AG04450 (cell line): ENCODE measurements at places on chromosomes 2 and 18.

GRCh38 chr18:32299484-32299883 lies 109.6 kb downstream of the MEP1B start:
- DNase-seq: no peak

GRCh38 chr2:238380336-238380735 lies 46.4 kb upstream of the ASB1 start:
- no peak for DNase-seq

GRCh38 chr2:224145751-224146355 lies 106.8 kb upstream of the SERPINE2 start:
- no peak for DNase-seq

DNA sequence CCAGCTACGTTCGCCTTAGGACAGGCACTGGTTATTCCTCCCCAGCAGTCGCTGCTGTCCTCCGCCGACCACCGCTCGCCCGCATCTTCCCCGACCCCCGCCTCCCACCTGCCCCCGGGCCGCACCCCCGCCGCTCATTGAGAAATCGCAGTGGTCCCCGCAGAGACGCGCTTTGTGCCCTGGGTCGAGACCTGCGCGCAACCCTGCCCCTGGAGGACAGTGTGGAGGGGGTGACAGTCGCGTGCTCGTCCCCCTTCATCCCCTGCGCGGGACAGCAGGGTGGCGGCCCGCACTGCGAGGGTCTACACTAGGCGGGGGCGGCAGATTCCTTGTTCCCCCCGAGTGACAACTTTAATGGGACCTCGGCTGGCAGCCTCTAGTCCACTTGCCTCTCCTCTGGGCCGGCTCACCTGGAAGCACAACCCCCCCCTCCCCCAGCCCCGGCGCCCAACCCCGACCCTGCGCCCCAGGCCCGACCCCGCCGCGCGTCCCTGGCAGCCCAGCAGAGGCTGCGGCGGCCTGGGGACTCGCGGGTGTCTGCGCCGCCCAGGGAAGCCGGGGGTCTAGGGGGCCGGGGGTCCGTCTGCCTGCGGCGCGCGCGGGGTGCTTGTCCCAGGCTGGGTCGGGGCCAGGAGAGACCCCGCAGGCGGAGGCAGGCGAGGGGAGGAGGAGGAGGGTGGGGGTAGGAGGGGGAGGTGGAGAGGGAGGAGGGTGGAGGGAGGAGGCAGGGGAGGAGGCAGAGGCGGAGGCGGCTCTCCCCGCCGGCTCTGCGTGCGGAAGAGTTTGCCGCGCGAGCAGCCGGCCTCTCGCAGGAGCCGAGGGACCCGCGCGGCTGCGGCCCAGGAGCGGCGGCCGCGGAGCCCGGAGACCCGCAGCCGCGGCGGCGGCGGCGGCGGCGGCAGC lies at the start of gene NPAS2:
TSS of gene NPAS2 (plus strand) at position 770 of the 903 bp plus-strand sequence. CDS start 84,616 bp downstream, outside the sequence.
- DNase-seq: no peak

- DNase-seq: no peak
Measured at GRCh38 chr2:206192157-206192556, 32.5 kb downstream of the EEF1B2 start.

DNA sequence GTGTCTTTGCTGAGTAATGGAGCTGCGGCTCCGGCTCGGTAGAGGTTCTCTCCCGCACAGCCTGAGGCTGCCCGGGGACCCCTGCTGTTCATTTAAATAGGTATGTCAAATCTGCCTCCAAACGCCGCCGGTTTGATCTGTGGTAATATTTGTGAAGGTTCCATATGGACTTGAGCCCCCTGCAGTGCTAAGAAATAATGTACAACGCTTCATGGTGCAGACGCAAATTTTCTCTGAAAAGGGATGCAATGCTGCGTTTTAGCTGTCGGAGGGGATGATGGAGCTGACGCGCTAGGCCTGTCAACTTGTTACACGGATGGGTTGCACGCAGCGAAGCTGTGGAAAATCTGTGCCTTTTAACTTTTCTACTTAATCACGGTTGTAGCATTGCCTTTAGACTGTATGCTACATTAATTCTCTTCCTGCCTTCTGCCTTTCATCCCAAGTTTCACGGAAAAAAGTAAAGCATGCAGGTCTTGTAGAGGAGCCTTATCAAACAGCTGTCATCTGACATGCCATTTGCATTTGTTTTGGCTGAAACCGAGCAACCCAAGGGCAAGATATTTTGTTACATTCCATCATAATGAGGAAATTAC lies 43.2 kb downstream of the MRPS9 start:
- no peak for DNase-seq

- no peak for DNase-seq
Measured at GRCh38 chr2:166432331-166432730, 56.6 kb upstream of the SCN9A start.

GRCh38 chr18:51527826-51528225 lies 330.3 kb upstream of the MEX3C start:
- DNase-seq: no peak

GRCh38 chr2:233142355-233142897 lies 82.3 kb downstream of the INPP5D start:
- DNase-seq: no peak

DNA sequence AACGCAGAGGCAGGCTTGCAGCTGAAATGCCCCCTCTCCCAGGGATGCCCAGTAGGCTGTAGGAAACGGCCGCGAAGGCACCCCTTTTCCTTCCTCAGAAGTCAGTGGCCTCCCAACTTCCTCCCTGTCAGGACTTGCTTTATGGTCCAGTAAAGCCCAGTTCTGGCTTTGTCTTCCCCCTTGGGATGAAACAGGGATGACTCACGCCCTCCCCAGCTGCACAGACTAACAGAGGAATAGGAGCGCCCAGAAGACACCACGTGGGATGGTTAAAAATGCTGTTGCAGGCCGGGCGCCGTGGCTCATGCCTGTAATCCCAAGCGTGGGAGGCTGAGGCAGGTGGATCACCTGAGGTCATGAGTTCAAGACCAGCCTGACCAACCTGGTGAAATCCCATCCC lies 6.9 kb downstream of the CREG2 start:
- peak; percentile 15 for DNase-seq

DNA sequence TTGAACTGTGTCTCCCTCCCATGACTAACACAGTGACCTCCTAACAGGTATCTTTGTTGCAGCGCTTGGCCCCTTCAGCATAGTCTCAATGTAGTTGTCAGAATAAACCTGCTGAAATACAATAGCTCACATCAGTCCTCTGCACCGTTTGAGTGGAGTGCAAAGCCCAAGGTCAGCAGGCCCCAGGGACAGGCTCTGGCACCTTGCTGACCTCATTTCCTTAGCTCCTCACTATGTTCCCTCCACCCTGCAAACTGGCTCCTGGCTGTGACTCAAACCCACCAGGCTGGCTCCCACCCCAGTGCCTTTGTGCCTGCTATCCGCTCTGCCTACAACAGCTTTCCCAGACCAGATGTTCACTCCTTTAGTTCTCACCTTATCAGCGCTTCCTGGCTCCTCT lies 146.7 kb downstream of the LRATD1 start:
- no peak for DNase-seq

DNA sequence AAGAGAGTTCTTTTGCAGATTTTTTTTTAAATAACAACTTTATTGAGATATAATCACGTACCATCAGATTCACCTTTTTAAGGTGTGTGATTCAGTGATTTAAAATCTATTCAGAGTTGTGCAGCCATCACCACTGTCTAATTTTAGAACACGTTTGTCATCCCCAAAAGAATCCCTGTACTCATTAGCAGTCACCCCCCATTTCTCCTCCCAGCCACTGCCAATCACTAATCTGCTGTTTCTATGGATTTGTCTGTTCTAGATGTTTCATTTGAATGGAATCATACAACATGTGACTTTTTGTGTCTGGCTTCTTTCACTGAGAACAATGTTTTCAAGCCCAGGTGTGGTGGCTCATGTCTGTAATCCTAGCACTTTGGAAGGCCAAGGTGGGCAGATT lies 55.4 kb upstream of the RAPH1 start:
- no peak for DNase-seq

DNA sequence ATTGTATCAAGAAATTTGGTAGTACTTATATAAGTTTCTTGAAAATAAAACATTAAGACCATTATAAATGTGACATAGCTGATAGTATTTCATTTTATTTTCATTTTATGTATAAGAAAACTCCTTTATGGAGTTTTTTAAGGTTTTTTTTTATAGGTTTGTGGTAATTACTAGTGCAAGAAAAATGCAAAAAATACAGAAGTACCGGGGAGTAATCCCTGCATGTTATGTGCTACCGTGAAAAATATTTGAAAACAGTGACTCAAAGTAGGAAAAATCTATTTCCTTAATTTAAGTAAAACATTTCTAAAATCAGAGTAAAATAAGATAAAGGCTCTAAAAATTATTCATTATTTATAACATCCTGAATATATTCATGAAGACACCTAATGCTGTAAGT lies 21.6 kb downstream of the ZSWIM2 start:
- DNase-seq: no peak

GRCh38 chr2:109129356-109129920 lies 433 bp downstream of the SH3RF3 start:
- DNase-seq: no peak

DNA sequence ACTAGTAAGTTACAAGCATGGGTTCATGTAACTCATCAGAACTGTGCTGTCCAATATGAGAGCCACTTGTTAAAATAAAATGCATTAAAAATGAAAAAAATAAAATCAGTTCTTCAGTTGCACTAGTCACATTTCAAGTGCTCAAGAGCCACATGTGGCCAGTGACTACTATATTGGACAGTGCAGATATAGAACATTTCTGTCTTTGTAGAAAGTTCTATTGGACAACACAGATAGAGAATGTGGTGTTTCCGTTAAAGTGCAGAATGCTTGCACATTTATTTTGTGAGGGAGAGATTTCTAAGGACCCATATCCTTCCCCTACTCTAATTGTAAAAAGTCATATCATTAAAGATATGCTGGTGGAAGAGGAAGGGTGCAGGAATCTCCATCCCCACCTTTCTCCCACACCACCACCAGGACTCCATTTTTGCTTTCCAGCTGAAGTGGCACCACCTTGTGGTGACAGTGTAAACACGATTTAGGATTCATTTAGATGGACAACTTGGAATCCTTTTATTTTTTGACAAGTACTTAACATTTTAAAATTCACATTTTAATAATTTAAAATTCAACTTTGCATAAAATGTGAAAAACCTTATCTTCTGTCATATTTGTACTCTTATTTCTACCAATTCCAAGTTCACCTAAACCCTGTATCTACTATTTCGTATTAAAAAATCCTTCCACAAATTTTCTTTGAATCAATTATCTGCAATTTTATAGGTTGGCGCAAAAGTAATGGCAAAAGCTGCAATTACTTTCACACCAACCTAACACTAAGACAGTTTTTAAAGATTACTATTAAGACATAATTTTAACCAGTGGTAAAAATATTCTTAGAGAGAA lies 9.4 kb upstream of the CD302 start:
- DNase-seq: no peak

- no peak for DNase-seq
Measured at GRCh38 chr2:54499661-54500060, 43.5 kb downstream of the SPTBN1 start.

DNA sequence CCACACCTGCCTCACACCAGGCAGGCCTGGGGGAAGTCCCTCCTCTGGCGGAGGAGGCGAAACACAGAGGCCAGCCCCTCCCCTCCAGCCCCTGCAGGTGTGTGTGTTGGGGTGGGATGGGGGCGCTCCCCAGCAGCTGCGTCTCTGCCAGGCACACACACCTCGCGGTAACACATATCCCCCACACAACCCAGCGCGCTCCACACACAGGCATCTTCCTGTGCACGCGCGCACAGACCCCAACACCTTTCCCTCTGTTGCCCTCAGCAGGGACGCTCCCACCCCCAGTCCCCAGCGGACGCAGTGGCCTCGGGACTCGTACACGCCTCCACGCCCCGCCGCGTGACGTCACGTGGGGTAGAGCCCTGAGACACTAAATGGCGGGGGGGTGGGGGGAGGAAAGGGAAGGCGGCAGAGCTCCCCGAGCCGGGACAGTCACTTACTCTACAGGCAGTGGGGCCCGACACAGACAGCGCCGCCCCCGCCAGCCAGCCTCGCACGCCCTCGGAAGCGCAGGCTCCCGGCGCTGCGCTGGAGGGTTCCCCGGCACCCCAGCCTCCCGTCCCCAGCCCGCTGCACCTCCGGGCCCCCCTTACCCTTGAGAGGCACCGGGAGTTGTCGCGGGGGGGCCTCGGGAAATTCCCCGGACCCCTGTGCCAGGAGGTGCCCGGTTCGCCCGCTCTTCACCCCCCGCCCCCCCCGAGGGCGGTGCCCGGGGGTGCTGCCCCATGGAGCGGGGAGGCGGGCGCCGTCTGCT lies at the start of gene WNT10A:
TSS of gene WNT10A (plus strand) at position 751 of the 757 bp plus-strand sequence. CDS start 144 bp downstream, outside the sequence.
- no peak for DNase-seq

- no peak for DNase-seq
Measured at GRCh38 chr2:173766537-173767289, 198.5 kb downstream of the SP3 start.

DNA sequence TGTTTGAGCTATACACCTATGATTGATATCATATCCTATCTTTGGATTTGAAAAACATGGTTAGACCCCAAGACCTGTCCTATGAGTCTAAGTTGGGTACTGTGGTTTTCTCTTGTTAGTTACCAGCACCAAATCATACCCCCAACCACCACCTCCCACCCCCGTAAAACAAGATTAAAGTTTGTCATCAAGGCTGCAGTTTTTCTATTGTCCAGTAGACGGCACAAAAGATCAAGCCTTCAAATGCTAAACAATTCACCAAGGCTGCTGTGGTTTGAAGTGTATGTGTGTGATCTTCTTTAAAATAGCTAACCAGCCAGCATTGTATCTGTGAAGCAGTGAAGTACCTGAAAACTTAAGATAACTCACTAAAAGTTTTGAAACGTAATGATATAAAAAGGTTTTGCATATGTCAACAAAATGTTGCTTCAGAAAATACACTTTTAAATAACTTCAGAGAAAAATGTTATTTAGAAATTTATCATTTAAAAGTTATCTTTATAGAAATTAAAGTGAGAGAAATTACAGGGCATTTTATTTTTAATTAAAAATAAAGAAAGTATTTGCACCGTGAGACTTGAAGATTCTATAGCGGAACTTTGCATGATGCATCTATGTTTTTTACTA lies 5.8 kb upstream of the MEIS1 start:
- no peak for DNase-seq

GRCh38 chr2:120684289-120685065 lies 51.2 kb upstream of the GLI2 start:
- peak; percentile 53 for DNase-seq

DNA sequence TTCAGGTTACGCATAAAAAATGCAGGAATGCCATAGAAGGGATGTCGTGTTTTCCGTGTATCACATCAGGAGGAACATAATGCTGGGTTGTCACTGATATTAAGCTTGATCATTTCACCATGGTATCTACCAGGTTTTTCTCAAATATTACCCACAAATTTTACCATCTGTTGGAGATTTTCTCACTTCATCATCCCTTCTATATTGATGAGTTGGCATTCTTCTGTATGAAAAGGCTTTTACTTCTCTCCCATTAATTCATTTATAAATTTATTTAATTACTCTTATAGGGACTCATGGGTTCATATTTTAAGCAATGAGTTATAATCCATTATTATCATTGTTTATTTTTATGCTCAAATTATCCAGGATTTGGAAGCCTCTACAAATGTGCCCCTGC lies 608.2 kb downstream of the EPHA4 start:
- DNase-seq: no peak
